ENCODE measurements at places on chromosomes 2 and 18.

GRCh38 chr2:110788976-110789375 lies 56.6 kb downstream of the ACOXL start:
- no peak for DNase-seq

DNA sequence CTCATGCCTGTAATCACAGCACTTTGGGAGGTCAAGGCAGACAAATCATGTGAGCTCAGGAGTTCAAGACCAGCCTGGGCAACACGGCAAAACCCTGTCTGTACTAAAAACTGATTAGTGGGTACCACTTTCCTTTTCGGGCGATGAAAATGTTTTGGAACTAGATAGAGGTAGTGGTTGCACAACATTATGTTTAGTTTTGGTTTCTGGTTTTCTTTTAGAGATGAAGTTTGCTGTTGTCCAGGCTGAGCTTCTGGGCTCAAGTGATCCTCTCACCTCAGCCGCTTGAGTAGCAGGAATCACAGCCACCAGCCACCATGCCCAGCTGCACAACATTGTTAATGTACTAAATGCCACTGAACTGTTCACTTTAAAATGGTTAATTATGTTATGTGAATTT lies 27.6 kb downstream of the AAK1 start:
- DNase-seq, result no peak

DNA sequence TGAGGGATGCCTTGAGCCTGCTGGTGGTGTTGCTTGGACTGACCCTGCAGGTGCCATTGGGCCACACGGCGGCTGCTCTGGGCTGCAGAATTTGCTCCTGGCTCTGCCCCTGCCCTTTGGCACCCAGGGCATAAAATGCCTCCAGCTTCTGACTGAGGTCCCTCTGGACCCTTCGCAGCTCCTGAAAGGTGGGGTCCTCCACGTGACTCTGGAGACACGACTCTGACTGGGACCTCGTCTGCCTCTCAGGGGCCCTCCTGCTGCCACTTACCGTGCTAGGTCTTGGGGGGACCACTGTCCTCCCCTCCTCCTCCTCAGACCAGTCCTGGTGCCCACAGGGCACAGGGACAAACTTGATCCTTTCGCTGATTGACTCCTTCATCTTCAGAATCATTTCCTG lies 2.1 kb downstream of the PCARE start:
- no peak for DNase-seq

DNA sequence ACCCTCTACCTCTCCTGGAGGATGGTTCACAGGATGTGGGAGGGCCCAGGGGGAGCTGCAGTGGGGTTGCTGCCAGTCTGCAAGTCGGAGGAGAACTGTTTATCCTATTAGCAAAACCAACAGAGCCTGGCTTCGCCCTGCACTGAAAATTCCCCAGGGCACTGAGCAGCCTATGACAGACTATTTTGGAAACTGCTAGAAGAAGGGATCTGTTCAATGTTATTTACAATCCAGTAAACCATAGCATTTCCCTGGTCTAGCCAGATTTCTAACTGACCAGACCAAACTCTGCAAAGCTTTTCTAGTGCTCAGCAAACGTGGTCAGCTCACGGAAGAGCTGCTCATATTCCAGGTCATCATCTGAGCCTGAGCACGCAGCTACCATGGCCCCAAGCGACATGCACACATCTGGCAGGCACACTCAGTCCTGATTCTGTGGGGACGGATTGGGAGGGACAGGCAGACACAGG lies 64.8 kb upstream of the PID1 start:
- DNase-seq, result no peak
